GM18507 (cell line): ENCODE measurements at places on chromosomes 3 and 15.

GRCh38 chr15:45200001-45200798 lies 12.4 kb upstream of the SHF start:
- peak; percentile 53 for DNase-seq

- peak; percentile 17 for DNase-seq
Measured at GRCh38 chr3:180267202-180267843, 230.6 kb upstream of the PEX5L start.

- no peak for DNase-seq
Measured at GRCh38 chr3:188584162-188584529, 430.2 kb downstream of the LPP start.

- no peak for DNase-seq
Measured at GRCh38 chr3:140467796-140468315, 210.0 kb upstream of the TRIM42 start.

- no peak for DNase-seq
Measured at GRCh38 chr3:174251681-174252080, 607.5 kb upstream of the NAALADL2 start.

DNA sequence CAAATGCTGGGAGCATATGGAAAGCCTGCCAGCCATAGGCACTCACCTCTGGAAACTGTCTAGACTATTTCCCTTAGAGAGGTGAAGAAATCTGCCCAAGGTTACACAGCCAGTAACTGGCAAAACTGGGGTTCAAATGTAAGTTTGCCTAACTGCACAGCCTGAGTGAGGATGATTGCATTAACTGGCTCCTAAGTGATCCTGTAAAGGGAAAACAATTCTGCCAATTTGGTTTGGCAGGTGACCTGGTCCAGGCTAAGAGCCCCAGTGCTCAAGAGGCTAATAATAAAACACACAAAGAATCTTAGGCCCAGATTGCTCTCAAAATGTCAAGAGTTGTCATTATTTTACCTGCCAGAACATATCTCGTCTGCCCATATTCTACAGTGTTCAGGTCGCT lies 43.9 kb upstream of the SPRED1 start:
- DNase-seq: no peak
